ENCODE measurements at places on chromosomes 16 and 17. TPM values are rescaled to one million over a fixed set of nuclear protein-coding genes. Genes with fewer than 3 reads are reported as not detected.

DNA sequence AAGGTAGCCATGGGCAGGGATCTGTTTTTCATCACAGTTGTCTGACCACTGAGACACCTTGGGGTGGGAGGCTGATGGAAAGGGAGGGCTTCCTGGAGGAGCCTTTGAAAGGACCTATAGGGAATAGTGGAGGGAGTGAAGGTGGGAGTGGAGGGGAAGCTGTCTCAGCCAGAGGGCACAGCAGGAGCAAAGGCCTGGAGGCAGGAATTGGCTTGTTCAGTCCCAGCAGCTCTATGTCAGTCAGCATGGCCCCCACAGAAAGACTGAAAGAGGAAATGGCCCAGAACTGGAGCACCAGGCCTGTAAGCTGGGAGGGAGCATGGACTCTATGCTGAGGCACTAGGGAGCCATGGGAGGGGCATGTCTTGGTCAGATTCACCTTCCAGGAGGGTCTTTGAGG is 12.8 kb upstream of the CBFB start:
- DNase-seq: no peak

EMC6 gene
- total RNA-seq: 40.4 TPM

C1QTNF1 gene
- total RNA-seq: not detected

- no peak for DNase-seq
These were observed 130.2 kb upstream of the CDH5 start for GRCh38 chr16:66236301-66236700.

- DNase-seq: no peak
These were observed 1503.7 kb downstream of the CDH11 start for GRCh38 chr16:63617990-63618763.
